ACHN (cell line): ENCODE measurements at places on chromosomes 7 and 10.

GRCh38 chr7:88111140-88111743, 108.6 kb downstream of the SRI start:
- peak; percentile 70 for DNase-seq

- no peak for DNase-seq
Observed at GRCh38 chr10:86673216-86673826, 5.0 kb downstream of the LDB3 start.

DNA sequence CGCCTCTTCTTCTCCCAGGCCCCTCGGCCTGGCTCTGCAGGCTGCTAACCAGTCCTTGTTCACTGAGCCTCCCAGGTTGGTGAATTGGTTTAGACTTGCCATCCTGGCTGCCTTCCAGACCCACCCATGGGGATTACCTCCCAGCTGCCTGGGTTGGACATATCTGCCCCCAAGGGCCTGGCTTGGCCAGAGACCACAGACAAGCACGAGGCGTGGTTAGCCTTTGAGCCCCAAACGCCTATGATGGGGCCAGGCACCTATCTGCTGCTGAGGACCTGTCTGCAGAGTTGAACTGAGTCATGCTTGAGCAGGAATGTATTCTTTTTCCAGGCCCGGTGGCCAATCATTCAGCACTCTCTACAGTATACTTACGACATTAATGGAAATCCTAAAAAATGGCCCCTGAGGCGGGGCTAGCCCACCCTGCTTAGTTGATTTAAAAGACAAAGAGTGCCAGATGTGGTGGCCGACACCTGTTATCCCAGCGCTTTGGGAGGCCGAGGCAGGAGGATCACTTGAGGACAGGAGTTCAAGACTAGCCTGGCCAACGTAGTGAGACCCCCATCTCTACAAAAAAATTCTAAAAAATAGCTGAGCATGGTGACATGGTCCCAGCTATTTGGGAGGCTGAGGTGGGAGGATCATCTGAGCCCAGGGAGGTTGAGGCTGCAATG, 361.5 kb downstream of the FRMD4A start:
- no peak for DNase-seq

DNA sequence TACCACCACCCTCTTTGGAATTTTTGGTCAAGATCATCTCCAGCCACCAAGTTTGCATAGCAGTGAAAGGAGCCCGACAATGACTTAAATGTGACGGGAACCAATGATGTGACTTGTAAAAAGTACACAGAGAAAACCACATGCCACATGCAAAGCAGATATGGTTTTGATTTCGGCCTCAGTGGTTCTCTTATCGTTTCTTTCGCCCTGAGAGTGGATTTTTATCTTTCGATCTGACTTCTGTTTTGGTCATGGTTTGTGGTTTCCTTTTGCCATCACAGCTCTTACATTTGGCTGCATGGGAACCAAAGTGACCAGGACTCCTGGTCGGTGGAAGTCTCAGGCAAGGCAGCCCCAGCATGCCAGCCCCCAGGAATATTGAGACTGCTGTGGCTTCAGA, 31.5 kb downstream of the TCF7L2 start:
- no peak for DNase-seq

GRCh38 chr10:78071857-78072179, 38.2 kb downstream of the RPS24 start:
- no peak for DNase-seq

DNA sequence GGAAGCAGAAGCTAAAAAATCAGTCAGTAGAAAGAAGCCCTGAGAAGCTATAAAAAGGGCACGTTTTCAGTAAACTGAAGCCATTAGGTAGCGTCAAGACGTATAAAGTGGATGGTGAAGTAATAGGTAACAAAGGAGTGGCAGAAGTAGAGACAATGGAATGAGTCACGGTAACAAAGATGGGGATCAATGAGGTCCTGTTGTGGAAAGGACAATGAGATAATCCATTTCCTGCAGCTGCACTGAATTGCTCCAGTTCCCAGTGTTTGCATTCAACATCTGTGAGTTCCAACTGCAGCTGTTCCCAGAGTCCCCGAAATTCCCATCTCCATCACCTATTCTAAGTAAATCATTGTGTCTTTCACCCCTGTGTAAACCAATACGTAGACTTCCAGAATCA, 4.8 kb upstream of the HYCC1 start:
- no peak for DNase-seq

- DNase-seq, result no peak
Observed at GRCh38 chr7:18541871-18542212, 46.3 kb downstream of the HDAC9 start.

GRCh38 chr7:27921081-27921836, 181.3 kb downstream of the TAX1BP1 start:
- DNase-seq, result peak; percentile 91

GRCh38 chr7:21191321-21192073, 236.4 kb upstream of the SP4 start:
- DNase-seq, result no peak

DNA sequence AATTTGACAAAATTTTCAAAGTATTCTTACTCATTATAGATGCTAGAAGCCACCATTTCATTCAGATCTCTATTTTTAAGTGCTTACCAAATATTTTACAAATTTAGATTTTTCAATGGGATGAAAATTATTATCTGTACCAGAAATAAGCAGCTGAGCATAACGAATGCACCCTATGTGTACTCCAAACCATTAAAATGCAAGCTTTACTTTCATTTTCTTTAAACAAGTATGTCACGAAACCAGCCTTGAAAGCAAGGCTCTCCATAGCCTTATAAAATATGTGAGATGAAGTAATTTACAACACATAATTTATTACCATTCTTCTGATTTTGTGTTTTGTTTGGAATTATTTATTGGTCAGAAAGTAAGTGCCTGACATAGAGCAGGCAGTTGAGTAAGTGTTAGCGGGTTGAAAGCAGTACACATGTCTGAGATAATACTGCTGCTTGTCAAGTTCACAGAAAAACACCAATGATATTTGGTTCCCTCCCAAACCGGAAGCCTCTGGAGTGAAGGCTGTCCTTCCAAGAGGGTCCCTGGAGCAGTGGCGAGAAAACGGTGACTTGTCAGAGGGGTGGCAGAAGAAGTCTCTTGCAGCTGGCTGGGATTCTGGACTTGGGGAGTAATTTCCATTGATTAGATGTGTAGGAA, 322.7 kb upstream of the PFKP start:
- DNase-seq, result no peak

DNA sequence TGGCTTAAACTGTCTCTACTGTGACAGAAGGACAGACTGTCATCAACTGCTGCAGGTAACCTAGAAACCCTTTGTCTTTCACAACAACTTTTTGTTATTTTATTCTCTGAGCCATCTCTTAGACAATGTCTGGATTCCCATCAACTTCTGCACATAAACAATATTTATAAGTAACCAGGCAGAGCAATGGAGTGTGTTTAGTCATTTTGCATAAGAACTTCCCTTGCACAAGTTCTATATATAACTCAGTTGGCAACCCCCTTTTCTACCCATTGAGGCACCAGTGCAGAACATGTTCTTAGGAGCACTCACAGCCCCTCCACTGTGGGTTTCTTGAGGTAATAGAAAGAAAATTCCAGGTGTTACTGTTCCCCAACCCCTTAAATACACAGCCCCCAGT, 65.0 kb upstream of the IL6 start:
- DNase-seq, result no peak

GRCh38 chr7:112125250-112125649, 80.9 kb downstream of the DOCK4 start:
- no peak for DNase-seq

- DNase-seq, result no peak
Observed at GRCh38 chr10:133199992-133200611, 29.9 kb upstream of the UTF1 start.

GRCh38 chr10:48606530-48607355, 1.9 kb upstream of the ARHGAP22 start:
- DNase-seq, result peak; percentile 80

GRCh38 chr7:74143383-74143782, 30.8 kb upstream of the EIF4H start:
- DNase-seq, result no peak

DNA sequence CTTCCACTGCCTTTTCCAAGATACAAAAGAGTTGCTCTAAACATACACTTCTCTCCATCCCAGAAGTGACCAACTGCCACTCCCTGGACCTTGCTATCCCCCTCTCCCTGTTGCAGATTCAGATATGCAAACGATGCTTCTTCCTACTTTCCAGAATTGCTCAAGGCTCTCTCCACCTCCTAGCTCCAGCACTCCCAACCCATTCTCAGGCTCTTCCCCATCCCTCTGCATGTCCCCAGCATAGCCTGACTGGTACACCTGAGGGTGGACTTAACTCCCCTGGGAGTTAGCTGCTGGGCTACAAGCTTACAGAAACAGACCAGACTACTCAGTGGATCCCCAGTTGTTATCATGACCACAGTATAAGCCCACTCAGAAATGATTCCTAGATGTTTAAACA, 27.6 kb downstream of the MKRN1 start:
- no peak for DNase-seq

DNA sequence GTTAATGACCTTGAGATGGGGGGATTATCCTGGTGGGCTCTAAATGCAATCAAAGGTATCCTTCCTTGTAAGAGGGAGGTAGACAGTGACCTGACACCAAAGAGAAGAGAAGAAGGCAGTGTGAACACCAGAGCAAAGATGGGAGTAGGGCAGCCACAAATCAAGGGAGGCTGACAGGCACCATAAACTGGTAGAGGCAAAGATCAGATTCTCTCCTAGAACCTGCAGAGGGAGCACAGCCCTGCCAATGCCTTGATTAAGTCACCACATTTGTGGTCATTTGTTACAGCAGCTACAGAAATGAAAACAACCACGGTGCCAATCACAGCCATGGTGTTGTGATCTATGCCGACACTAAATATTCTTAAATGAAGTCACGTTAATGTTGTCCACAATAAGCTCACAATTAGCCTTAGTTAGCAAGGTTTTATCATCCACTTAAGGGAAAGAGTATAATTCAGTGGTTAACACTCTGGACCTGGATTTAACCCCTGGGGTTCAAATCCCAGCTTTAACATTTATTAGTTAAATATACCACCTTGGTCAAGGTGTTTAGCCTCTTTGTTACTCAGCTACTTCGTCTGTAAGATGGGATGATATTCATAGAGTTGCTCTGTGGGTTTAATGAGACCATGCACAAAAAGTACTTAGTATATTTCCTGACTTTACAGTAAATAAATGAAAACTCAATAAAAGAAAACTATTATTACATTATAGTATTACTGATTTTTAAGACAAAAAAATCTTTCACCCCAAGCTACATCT, 70.8 kb downstream of the SGMS1 start:
- DNase-seq, result peak; percentile 35

- DNase-seq, result no peak
Observed at GRCh38 chr10:23496727-23497126, 57.9 kb downstream of the OTUD1 start.

- DNase-seq, result no peak
Observed at GRCh38 chr10:123795846-123796590, 95.6 kb downstream of the CPXM2 start.

DNA sequence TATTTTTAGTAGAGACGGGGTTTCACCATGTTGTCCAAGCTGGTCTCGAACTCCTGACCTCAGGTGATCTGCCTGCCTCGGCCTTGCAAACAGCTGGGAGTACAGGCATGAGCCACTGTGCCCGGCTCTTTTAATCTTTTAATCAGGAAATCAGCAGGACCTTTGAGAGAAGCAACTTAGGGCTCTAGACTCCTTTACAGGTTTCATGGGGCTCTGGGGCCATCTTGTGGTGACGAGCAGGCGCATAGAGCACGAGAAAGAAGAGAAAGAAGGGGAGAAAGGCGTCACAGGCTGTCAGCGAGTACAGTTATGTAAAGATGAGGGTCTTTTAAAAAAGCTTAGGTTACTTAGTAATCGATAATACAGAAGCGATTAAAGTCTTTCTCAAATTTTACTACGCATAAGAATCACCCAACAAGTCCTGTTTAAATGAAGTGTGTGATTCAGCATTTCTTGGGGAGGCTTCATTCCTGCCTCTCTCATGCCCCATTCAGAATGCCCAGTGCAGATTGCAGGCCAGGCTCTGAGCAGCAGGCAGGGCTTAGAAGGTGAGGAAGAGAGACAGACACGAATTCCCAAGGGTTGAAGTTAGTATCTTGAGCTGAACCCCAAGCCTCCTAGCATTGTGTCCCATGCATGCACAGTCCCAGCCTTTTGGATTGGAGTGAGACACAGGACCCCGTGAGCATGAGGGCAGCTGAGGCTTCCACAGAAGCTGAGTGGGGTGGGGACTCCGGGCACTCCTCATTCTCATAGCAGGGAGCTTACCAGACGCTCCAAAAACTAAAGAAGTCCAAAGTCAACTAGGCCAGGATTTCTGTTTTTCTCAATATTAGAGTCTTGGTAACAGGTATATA, 23.6 kb upstream of the PFKP start:
- peak; percentile 82 for DNase-seq

DNA sequence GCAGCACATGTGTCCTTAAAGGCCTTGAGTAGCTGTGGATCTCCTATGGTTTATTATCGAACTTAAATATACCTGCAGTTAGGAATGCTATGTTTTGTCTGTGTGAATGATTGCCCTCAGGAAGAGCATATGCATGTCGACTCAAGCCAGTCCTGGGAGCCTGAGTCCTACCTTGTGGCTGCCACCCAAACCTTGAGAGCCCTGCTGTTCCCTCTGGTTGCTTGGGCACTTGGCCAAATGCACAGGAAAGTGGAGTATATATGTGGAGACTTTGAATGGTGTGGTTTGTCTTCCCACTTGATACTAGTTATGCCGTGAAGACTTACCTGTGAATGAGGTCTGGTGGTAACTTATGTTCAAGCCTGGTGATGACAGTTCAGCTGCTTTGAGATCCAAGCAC, 409.8 kb downstream of the LRMDA start:
- DNase-seq, result no peak

DNA sequence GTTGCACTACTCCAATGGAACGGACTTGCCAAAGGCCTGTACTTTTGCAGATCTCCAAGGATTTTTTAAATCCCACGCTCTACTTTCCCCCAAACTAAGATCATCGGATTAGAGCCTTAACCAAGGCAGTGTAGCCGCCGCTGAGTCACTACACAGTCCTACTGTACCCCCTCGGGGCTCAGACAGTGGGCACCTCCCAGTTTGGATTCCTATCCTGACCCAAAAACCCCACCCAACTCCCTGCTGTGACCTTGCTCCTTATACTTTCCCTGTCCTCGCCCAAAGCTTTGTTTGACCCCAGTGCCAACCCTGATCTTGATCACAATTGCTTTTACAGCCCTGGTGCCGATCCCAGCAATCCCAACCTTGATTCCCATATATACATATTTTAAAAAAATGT, 17.5 kb upstream of the PLAU start:
- DNase-seq, result no peak
